ENCODE measurements at places on chromosomes 2 and 18.

GRCh38 chr2:60538101-60538500 lies 15.4 kb downstream of the BCL11A start:
- no peak for DNase-seq

GRCh38 chr2:234256516-234256915 lies 206.0 kb downstream of the SPP2 start:
- no peak for DNase-seq

DNA sequence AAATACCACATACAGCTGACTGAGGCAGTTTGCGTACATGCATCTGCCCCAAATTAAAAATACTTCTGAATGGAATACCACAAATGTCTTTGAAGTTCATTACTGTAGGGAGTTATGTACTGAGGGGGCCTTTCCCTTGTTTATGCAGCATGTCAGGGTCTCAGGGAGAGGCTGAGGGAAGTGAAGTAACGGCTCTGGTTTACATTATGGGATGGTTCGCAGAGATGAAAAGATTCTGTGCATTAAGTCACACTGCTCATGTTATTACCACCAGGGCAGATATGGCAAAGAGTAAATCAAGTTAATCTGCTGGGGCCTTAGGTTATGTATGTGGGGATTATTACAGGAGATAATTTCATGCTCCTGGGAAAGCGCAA lies 385.9 kb upstream of the RND3 start:
- no peak for DNase-seq

GRCh38 chr2:20429528-20429927 lies 17.3 kb upstream of the RHOB start:
- DNase-seq = no peak

- no peak for DNase-seq
Observed at GRCh38 chr2:84906108-84906899, 848 bp downstream of the TMSB10 start.

- DNase-seq = no peak
Observed at GRCh38 chr2:27916293-27916995, 25.9 kb downstream of the BABAM2 start.

- no peak for DNase-seq
Observed at GRCh38 chr2:112665113-112665780, 19.5 kb downstream of the SLC20A1 start.

DNA sequence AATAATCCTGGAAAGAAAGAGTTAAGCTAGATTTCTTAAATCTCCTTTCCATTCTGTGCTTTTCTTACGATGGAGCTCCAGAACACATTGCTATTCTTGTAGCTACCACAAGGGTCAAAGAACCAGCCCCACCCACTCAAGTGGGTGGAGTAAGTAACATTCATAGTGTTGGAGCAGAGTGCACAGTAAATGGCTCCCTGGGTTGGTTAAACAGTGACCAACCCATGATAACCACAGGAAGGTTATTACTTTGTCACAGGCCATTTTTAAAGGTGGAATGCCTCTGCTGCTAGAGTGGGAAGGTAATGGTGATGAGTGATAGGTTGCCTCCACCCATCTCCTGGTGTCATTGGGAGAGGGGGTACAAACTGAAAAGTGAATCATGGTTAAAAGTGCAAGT lies 13.9 kb downstream of the ARPC2 start:
- no peak for DNase-seq

GRCh38 chr2:236180076-236180816 lies 12.1 kb upstream of the GBX2 start:
- no peak for DNase-seq

GRCh38 chr18:39464006-39464405 lies 1898.4 kb upstream of the CELF4 start:
- DNase-seq = no peak

DNA sequence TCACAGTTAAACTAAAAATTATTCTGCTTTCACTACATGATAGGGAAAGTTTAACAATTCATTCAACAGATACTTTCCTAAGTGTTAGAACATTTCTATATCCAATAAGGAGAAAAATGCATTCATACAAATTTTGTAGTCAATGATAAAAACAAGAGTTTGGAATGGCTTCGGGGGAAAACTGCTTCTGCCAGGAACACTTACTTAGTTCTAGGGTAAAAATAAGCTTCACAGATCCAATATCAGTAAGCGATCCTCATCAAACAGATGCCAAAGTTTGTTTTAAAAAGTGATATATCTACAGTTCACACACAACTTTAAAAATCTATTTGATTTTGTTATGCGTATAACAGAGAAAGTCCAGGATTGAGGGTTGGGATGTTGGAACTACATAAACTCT lies 199.7 kb downstream of the LRRTM4 start:
- DNase-seq = no peak

DNA sequence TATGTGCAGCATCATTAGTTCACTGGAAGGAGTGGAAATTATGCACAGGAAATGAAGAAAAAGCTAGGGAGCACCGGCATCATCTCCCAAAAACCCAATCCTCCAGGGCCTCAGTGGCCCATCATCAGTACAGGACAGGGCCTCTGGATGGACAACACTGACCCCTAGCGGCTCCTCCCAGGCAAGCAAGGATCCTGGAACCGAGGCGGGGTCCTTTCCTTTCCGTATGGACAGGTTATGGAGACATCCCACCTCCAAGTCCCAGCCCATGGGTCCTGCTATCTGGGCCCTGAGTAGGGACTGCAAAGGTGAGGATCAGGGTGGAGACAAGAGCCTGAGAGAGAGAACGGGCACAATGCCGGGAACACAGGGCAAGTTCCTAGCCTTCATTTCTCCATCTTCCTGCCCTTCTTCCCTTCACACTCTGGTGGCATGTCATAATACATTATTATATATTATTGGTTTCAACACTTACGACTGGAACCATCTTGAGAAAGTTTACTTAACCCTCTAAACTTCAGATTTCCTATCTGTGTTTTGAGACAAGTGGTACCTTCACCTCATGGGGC lies 68.2 kb downstream of the ZNF516 start:
- no peak for DNase-seq

DNA sequence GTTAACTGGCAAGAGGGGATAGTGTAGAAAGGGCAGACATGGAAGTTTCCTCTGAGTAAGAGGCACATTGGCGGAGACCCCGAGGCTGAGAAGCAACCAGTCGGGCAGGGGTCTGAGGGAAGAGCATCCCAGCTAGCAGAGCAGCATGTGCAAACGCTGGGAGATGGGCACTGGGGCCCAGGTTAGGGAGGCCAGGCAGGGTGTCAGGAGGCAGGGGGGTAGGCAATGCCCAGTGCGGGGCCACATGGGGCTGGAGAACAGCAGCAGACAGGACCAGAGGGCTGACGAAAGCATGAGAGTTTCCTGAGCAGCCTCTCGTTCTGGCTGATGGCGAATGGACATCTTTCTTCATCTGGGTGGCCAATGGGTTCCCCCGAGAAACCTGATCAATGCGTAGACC lies 88.2 kb downstream of the INPP5D start:
- DNase-seq = no peak

DNA sequence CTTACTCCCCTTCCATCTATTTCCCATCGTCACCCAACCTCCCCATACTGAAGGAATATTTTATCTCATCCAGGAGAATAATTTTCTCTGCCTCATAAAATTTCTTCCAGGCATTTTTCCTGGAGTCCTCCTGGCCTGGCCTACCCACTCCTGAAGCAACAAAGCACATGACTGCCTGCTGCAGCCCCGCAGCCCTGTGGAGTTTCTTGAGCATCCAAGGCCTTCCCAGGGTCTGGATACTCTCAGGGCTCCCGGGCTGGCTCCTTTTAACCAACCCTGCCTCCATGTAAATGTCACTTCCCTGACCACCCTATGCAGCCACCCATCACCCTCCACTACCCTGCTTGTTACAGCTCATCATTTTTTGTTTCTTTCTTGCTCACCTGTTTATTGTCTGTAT lies 64.0 kb downstream of the CDH20 start:
- DNase-seq = no peak

GRCh38 chr2:236545814-236546480 lies 23.7 kb upstream of the ACKR3 start:
- no peak for DNase-seq

- DNase-seq = no peak
Observed at GRCh38 chr2:96138179-96139145, at the start of gene ASTL. Gene ASTL (minus strand): TSS chr2:96138502. CDS start chr2:96138436, 66 bp downstream.

DNA sequence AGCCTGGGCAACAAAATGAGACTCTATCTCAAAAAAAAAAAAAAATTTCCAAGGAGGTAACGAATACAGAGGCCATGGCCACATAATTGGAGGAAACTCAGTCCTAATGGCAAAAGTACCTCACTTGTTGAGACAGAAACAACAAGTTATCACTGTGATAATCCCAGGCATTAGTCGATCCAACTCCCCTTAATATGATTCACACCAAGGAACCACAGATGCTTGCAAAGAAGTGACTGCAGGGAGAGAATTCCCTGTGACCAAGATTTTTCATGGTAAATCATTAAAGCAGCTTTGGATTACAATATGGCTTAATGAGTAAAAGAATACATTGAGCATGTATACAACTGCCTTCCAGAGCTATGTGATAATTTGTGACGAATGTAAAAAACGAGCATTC lies 80.4 kb upstream of the RNU4ATAC start:
- no peak for DNase-seq

- no peak for DNase-seq
Observed at GRCh38 chr2:188869550-188869949, 104.6 kb upstream of the COL3A1 start.

- no peak for DNase-seq
Observed at GRCh38 chr2:26627350-26628105, 13.6 kb downstream of the CIB4 start.

DNA sequence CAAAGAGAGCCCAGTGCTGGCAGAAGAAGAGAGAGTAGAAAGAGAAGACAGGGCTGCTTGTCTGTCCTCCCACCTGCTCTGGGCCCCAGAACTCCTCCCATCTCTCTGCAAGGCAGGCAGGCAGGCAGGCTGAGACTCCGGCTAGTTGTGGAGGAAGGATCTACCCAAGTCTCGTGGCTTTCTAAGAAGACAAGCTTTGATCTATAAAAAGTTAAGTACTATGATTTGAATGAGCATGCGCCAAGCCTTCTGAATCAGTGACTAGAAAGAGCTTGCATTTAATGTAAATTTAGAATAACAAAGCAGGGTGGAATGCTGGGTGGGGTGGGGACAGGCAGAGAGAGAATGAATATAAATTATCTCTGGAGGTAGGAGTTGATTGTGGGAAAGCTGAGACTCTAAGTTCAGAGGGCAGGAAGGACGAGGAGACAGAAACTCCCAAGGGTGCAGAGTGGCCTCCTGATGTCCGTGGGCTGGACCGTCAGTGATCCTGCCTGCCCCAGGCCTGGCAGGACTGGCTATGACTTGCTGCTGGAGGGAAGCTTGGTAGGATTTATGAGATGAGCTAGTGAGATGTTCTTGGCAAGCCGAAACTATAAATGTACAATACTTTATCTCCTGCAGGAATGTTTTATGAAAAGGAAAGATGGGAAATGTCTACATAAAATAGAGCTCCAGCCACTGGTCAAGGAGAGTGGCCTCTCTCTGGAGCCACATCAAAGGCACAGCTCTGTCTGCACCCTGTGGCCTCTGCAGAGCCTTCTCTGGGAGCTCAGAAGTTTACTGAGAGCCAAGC lies 447.5 kb downstream of the TNS1 start:
- no peak for DNase-seq

- DNase-seq = no peak
Observed at GRCh38 chr18:57629422-57629821, 7.8 kb upstream of the NARS1 start.

GRCh38 chr2:238895891-238896600 lies 48.2 kb downstream of the TWIST2 start:
- DNase-seq = no peak
